ENCODE measurements at places on chromosomes 5 and 9. TPM values are rescaled to one million over a fixed set of nuclear protein-coding genes. Genes with fewer than 3 reads are reported as not detected.

GRCh38 chr9:131954299-131954698, 125.4 kb downstream of the MED27 start:
- no peak for DNase-seq

DNA sequence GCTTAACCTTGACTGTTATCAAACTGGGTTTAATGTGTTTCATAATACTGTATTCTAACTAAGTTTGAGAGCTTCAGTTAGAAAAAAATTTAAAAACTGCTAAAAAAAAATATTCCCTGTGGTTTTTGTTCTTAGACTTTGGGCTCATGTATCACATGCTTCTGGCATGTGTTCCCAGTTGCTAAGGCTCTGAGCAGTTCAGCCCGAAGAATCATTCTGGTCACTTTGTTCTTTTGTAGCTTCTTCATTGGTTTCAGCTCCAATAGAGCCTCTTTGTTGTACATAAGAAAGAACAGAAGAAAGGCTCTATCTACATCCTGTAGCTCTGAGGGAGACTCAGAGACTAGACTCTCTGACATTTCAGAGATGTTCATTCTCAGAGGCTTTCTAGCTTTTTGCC, 25.6 kb downstream of the KCNN2 start:
- no peak for DNase-seq

GRCh38 chr5:100790170-100790665, 112.9 kb downstream of the ST8SIA4 start:
- no peak for DNase-seq

GRCh38 chr5:16492398-16493140, 27.0 kb upstream of the ZNF622 start:
- DNase-seq = no peak

C6 gene
- total RNA-seq = 6.8 TPM

KCNN2 gene
- total RNA-seq = not detected

- DNase-seq = no peak
These were observed 267.3 kb upstream of the CDH6 start for GRCh38 chr5:30926218-30926617.

LRRC19 gene
- total RNA-seq = not detected

GRCh38 chr5:31863991-31864411, 225.1 kb downstream of the PDZD2 start:
- no peak for DNase-seq

DNA sequence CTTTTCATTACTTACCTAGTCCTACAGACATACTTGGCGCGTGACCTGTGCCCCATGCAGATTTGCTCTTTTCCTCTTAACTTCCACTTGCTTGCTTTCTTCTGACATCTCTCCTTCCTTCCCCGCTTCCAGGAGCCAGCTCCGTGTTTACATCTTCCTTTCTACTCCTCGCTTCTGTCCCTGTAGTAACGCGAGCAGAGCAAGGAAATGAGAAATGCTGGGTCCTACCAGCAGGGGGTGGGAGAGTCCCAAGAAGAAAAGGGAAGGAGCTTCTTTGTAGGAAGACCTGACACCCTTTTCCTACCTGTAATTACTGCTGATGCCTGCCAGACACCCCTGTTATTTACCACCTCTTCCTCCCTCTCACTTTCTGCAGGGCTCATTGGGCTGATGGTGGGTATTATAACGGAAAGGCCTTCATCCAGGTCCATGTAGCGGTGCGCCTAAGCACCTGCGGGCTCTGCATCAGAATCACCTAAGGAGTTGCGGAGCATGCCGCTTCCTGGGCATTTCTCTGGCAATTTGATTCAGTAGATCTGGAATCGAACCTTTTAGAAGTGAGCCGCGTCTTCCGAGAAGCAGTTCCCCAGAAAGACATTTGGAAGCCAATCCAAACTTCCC, 1260.8 kb upstream of the WWC1 start:
- DNase-seq = no peak

DNA sequence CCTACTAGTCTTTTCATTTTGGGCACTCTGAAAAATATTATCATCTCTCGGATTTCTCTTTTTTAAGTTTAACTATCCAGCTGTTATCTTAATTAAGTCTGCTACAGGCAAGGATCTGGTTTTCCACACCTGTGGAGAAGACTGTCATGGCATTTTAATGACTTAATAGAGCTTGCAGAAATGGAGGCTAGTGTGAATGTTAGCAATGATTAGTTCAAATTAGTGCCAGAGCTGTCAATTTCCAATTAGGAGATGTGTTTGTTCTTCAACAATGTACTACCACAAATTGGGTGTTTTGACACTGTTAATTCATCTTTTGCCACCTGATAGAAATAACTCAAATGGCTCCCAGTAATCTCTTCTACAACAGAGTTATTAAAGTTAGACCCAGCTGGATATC, 2023.0 kb upstream of the CDH9 start:
- DNase-seq = no peak

DNA sequence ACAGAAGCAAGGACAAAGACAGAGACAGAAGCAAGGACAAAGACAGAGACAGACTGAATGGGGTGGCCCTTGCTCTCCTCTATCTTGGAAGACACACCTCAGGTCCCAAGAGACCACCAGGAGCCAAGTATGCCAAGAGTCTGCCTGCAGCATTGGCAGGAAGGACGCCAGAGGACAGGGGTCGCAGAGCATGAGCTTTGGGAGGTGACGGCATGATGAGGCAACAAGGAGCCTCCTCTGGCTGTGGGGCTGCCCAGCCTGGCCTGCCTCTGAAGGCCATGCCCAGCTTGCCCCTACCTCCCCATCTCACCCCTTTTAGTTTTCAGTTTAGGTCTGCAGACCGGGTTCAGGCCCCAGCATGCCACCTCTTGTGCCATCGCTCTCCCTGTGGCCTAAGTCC, 17.6 kb downstream of the PDGFRB start:
- no peak for DNase-seq

TMC1 gene
- total RNA-seq = 0.48 TPM

FAM53C gene
- 25.7 TPM for total RNA-seq

GRCh38 chr9:107269681-107270080, 13.4 kb upstream of the RAD23B start:
- no peak for DNase-seq

DNA sequence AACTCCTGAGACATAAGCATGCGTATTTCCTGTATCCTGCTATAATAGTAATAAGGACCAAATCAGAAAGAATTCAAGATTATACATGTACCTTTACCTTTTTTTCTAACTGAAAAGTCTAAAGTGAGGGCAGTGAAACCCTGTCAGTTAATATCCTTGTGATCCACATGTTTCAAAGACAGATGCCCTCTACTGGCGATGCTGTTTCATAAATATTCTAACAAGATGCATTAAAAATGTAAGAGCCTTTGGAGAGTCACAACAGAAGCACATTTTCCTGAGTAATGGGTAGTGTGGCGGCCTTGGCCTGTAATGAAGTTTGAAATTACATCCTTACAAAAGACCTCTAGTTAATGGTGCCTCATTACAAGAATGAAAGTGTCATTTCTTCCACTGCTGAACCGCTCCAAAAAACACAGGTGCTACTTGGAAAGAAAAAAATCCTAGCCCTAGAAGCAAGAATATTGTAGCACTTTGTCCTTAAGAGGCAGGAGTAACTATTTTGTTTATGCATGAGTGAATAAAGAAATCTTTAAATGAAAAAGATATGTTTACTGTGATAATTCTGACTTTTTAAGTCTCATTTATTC, 232.6 kb downstream of the EPB41L4A start:
- DNase-seq = no peak

- DNase-seq = no peak
These were observed 445.7 kb upstream of the CLINT1 start for GRCh38 chr5:158304607-158305006.

DNA sequence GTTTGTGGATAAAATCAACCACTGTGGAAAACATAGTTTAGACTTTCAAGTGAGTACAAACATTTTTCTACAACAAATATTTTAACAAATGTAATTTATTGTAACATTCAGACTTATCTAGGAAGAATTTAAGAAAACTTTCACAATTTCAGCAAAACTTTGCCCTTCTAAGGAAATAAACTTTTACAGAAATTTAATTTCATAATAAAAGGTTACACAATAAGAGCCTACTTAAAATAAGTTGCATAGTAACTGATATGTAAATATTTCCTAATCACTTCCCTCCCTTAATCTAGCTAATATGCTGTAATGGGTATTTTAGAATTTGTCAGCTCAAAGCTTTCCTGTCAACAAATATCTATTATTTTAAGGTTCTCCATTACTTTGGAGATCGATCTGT, 1899.9 kb downstream of the MAT2B start:
- DNase-seq = no peak

PRXL2C gene
- 37.0 TPM for total RNA-seq

- DNase-seq = no peak
These were observed 2.2 kb downstream of the FAM78A start for GRCh38 chr9:131273856-131274673.

CTNND2 gene
- total RNA-seq = 1.8 TPM

DNA sequence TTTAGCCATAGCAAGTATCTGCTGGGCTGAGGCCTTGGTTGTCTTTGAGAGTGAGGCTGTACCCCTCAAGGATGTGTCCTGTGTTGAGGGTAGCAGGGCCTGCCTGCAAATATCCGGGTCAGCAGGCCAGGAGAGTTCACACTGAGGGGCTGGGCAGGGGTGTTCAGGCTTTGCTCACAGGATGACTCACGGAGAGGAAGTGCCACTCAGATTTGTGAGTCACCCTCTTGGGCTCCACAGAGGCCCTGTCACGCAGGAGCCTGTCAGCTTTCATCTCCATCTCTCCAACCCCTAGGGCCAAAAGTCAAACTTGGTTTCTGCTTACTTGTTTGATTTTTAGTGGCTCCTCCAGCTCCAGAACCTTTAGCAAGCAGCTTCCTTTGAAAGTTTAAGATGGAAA, 211.5 kb downstream of the SEC61B start:
- DNase-seq = no peak

PCDHA12 gene
- total RNA-seq = 0.29 TPM

TLX3 gene
- not detected for total RNA-seq

PCDHGB6 gene
- total RNA-seq = 5.3 TPM

FAM151B gene
- 4.0 TPM for total RNA-seq

DNA sequence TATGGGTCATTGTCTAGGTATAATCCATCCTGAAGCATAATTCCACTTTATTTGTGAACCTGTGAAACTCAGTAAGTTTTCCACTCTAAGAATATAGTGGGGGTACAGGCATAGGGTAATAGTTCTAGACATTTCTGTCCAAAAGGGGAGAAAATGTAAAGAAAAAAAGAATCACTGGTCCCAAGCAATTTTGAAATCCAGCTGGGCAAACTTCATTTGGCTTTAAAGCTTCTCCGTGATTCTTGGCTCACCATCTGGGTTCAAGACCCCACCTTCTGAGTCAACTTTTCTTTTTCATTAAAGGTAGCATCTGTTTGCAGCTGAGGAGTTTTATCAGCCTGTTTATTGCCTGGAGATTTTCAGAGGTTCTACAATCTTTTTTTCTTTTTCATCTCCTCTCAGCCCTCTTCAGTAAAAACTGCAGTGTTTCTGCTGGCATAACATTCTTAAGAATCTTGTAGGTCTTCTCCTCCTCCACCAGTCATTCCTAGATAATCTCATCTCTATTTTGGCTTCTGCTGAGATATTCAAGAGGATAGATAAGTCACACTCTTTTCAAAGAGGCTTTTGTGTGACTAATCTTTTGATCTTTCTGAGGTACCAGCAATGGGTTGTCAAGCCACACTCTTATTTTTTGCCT, 126.1 kb upstream of the PITX1 start:
- DNase-seq = no peak

GM2A gene
- total RNA-seq = 38.7 TPM

GABRA6 gene
- total RNA-seq = not detected

RNF208 gene
- 5.9 TPM for total RNA-seq

DNA sequence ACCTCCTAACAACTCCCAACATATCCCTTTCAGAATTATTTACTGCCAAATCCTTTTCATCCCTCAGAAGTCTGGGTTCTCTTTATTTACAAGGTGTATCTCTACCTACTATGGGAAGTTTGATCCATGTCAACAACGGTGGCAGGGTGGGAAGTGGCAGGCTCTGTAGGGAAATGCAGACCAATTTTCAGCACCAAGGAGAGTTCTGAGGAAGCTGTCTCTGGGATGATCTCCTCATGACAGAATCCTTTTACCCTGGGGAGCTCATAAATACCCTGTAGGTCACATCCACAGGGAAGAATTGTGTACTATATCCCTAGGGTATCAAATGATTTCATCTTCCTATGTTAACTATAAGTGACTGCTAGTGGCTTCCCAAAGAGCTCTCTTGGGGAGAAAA, 107.8 kb upstream of the NEK6 start:
- DNase-seq = no peak

- no peak for DNase-seq
These were observed 141.3 kb upstream of the EPB41L4A start for GRCh38 chr5:112560371-112560770.

GRCh38 chr9:124281931-124282371, 24.2 kb downstream of the NEK6 start:
- no peak for DNase-seq

DNA sequence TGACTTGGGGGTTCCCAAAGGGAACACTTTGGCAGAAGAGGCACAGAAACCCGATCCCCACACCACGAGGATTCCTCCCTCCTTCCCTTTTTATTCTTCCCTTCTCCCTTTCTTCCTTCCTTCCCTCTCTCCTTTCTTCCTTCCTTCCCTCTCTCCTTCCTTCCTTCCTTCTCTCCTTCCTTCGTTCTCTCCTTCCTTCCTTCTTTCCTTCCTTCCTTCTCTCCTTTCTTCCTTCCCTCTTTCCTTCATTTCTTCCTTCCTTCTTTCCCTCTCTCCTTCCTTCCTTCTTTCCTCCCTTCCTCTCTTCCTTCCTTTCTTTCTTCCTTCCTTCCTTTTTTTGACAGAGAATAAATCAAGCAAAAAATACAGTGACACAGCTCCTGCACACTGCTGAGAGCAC, 168.0 kb upstream of the NFIL3 start:
- DNase-seq = no peak

LVRN gene
- 15.9 TPM for total RNA-seq

- no peak for DNase-seq
These were observed 18.2 kb upstream of the MLANA start for GRCh38 chr9:5872511-5872910.

DNA sequence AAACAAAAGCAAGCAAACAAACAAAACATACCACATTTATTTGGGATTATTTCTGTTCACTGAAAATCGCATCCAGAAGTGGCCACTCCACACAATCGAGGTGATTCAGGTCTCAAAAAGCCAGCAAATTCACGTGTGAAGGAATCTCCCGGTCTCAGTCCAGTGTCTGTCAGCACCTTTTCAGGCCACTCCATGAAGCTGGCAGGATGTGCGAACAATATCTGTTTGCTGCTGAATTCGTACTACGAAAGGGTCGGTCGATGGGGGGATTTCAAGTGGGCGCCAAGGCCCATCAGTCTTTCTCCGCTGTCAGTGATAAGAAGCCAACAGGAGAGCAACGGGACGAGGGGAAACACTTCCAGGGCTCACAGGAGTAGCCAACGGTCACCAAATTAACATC, 505.1 kb downstream of the IRX1 start:
- no peak for DNase-seq

Measured in mesenteric fat pad (tissue), 1 donor.